ENCODE measurements at places on chromosomes 11 and 22.

GRCh38 chr22:27670701-27671412, 130.7 kb downstream of the MN1 start:
- no peak for DNase-seq

GRCh38 chr22:25051983-25052710, 99.6 kb downstream of the KIAA1671 start:
- DNase-seq = no peak

DNA sequence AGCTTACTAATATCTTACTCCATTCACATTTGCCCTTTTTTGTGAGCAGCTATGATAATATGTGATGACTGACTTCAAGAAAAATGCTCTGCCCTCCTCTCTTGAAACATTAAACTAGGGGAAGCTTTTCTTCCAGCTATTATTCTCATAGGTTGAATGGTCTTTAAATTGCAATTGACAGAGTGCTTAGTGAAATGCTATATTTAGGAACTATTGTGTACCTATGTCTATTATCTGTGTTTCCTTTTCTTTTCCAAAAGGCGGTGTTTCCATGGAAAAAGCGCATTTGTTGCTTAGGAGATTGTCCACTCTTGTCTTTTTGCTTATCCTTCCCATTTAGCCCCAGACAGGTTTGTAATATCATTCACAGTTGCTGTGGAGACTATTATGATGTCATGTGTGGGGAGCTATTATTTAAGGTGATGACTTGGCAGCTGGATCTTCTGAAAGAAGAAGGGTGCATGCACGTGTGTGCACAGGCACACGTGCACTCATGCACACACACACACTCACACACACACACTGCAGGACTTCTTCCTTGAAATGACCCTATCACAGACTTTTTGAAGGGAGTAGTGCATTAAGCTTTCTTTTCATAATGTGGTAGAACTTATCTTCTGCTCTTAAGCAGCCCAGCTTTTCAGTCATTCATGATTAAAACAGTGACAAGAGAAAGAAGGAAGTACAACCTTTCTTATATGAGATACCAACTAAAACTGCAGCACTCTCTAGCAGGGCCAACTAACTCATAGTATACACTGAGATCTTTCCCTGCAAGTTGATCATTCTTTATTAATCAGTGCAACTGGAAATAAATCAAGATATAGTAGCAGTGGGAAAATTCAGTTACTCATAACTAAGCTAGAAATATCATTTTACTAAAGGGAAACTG, 340.8 kb upstream of the MTNR1B start:
- no peak for DNase-seq

- DNase-seq = no peak
Measured at GRCh38 chr11:12076840-12077534, 33.4 kb upstream of the MICAL2 start.

DNA sequence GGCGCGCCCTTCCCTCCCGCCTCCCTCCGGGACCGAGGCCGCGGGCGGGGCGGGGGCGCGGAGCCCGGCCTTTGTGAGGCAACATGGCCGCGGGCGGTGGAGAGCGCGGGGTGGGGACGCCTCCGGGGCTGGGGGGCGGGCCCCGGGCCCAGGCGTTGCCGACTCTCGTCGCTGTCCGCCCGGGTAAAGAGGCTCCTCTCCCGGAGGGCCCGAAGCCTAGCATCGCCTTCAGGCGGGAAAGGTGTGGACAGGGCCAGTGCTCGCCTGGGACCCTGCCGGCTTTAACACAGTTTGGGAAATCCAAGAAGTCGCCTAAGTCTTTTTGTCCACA, 369 bp downstream of the DGCR8 start:
- peak; percentile 61 for DNase-seq

GRCh38 chr11:106787454-106787853, 230.8 kb downstream of the GUCY1A2 start:
- no peak for DNase-seq

- no peak for DNase-seq
Measured at GRCh38 chr11:60924110-60924905, at the start of gene TMEM132A. TMEM132A (plus strand) TSS chr11:60924460; CDS start chr11:60924634, 174 bp downstream.

GRCh38 chr11:16587670-16588069, 150.8 kb upstream of the C11orf58 start:
- DNase-seq = no peak

DNA sequence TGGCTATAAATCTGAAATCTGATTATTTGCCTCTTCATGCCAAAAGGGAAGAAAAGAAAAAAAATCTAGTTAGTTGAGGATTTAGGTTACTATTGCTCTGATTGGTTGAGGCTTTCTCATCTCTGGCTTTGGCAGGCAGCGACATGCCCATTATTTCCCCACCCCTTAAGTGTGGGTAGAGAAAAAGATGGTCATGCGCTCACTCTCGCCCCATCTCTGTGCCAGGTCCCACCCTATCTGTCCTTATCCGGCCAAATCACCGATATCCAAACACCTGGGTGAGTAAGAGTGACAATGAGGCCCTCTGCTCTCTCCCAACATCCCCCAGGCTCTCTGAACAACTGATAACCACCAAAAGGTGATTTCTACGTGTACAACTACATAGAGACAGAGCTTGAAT, 31.2 kb upstream of the SNX19 start:
- DNase-seq = no peak

DNA sequence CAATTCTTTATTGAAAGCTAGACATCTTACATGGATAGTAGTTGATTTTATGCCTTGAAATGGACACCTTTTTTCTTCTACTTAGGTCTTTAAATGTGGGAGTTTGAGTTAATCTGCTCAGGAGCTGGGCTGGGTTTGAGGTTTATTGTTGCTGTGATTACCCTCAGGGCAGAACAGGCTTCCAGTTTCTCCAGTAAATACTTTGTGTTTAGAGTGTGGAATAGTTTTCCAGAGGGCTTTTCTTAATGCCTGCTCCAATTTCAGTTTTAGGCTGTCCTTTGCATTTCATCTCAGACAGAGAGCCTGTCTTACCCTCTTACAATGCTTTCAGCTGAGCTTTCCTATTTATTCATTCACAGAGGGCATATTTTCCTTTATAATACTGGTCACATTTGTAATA, 69.9 kb upstream of the ADORA2A start:
- no peak for DNase-seq

DNA sequence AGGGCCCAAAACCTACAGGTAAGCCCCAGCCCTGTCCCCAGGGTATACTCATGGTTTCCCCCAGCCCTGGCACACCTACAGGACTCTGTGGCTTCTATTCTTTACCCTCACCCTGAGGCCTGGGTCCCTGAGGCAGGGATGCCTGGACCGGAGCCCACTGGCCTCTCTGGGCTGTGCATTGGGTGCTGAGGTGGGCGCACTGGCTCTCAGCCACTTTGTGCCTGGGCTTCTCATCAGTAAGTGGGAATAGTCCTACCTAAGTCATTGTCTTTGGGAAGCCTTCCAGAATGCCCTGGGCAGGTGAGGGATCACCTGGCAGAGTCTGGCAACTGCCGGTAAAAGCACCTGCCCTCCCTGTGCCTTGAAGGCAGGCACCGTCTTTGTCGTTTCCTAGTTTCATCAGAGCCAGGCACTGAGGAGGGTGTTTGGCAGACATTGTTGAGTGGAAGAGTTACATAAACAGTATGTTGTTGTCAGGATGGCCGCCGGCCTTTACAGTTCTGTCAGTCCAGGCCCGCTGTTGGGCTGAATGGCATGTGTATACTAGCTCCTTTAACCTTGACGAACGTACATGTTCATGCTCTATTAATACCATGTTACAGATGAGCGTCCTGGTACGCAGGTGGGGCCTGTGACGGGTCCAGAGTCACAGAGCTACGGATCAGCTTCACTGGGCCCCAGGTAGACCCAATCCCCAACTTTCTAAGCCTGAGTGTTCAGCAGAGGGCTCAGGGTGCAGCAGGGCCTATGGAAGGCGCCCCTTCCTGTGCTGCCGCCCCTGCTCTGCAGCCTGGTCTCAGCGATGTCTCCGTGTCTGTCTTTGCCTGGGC, 23.0 kb downstream of the SHANK3 start:
- DNase-seq = no peak

DNA sequence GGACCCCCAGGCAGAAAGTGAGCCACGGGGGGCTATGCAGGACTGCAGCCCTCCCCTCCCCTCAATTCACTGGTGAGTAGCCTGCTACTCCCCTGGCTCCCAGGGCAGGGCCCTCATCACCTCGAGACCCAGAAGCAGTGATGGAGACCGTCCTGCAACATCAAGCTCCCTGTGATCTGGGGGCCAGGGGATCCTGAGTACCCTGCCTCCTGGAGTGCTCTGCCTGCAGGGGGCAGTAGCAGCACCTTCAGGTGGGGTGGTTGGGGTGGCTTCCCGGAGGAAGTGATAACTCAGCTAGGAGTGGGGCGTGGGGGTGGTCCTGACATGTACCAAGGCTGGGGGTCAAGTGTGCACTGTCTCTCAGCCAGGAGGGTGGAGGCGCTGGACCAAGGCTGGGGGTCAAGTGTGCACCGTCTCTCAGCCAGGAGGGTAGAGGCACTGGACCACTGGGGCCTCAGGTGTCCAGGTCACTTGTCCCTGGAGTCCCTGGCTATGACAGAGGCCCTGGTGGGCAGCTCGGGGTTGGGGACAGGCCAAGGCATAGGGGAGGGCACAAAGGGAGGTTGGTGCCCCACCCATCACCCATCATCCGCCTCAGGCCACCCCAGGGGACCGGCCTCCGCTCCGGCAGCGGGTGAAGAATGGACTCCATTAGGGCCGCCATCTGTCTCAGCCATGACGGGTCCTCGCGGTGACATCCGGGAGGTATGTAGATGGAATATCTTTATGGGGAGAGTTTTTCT, 9.4 kb downstream of the RTN4R start:
- no peak for DNase-seq

GRCh38 chr11:58787903-58788302, 56.2 kb upstream of the GLYAT start:
- DNase-seq = no peak

DNA sequence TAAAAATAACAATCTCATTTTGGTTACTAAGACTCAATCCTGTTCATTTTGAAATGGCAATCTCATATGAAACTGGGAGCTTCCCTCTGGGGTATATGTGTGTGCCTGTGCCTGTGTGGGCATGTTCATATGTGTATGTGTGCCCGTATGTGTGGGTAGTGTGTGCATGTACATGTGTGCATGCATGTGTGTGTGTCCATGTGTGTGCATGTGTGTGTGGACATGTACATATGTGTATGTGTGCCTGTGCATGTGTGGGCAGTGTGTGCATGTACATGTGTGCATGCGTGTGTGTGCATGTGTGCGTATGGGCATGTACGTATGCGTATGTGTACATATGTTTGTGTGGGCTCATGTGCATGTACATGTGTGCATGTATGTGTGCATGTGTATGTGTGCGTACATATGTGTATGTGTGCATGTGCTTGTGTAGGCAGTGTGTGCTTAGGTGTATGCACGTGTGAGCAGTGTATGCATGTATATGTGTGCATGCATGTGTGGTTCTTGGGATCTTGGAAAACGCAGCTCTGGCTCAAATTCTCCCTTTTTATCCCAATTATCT, 24.5 kb upstream of the CACNG2 start:
- no peak for DNase-seq

DNA sequence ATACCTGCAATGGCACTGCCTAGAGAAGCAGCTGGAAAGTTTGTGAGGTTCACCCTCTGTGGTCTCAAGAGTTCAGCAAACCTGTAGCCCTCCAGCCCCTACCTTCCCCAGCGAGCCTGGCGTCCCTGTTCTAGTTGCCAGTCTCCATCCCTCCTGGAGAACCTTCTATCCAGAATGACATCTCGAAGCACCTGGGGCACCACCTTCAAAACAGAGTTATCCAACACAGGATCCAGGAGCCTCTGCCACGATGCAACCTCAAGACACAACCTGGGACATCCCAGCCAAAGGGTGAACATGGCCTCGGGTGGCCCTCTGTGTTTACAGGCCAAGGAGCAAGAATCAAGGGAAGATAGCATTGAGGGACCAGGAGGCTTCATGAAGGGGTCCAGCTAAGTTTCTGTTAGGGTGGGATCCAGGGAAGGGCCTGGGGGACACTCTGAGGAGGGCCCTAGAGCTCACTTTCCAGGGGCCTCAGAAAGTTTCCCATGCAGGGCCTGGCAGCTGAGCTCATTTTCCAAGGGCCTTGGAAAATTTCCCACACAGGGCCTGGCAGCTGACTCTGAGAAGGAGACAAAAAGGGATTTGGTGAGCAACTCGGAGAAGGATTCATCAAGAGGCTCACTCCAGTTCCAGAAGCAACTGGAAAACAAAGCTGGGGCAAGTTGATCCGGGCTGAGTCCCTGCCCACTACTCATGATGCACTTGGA, 36.9 kb upstream of the SYT13 start:
- DNase-seq = no peak

DNA sequence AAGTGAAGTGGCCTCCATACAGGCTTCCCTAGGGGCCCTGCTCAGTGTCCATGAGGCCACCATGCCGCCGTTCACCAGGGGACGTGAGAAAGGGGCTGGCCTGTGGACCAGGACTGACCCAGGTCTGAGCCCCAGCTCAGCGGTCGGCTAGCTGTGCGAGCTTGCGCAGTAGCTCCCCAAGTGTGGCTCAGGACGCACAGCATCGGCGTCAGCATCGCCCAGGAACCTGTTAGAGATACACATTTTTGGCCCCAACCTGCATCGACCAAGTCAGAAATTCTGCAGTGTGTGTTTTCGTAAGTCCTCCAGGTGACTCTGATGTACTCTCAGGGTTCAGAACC, 429 bp downstream of the TP53AIP1 start:
- DNase-seq = no peak

GRCh38 chr11:124724979-124725718, 14.6 kb upstream of the NRGN start:
- no peak for DNase-seq

- no peak for DNase-seq
Measured at GRCh38 chr22:49411236-49411635, 416.4 kb downstream of the BRD1 start.

DNA sequence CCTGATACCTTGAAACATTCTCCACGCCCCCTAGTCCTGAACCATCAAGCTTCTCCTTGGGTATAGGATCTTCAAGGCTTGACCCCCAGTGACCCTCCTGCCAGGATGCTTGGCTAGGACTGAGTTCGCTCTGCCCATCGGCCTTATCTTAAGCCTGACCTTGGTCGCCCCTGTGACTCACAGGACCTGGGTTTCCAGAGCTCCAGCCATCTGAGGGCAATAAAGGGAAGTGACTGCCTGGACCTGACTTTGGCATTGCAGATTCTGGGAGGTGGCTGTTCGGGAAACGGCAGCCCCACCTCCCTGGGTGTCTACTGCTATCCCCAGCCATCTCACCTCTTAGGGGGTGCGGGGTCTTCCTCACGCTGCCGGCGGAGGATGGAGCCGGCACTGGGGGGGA, 15.4 kb downstream of the CARD10 start:
- no peak for DNase-seq

DNA sequence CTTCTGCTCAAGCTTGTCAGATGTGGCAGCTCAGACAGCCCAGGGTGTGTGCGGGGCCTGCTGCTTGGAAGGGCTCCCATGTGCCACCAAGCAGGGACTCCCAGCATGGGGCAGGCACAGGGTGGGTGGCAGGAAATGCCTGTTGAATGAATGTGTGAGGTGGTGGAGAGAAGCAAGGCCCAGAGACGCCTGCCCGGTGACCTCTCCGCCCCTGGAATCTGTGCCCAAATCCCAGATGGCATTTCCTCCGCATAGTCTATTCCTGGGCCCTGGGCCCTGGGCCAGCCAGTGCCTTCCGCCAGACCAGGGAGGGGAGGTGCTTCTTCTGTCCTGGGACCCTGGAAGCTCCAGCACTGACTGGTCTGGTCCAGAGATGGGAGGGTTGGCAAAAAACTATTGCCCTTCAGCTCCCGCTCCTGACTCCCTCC, 3.7 kb downstream of the CST6 start:
- no peak for DNase-seq

Measured in activated T-cell treated with anti-CD3 and anti-CD28 coated beads for 24 hours (primary cell).